ENCODE measurements at places on chromosomes 7 and 10. TPM values are rescaled to one million over a fixed set of nuclear protein-coding genes. Genes with fewer than 3 reads are reported as not detected.

Gene ZNF365
- polyA plus RNA-seq, result 1.7 TPM

Gene NME8
- polyA plus RNA-seq, result 0.64 TPM

Gene HKDC1
- 0.04 TPM for polyA plus RNA-seq

DNA sequence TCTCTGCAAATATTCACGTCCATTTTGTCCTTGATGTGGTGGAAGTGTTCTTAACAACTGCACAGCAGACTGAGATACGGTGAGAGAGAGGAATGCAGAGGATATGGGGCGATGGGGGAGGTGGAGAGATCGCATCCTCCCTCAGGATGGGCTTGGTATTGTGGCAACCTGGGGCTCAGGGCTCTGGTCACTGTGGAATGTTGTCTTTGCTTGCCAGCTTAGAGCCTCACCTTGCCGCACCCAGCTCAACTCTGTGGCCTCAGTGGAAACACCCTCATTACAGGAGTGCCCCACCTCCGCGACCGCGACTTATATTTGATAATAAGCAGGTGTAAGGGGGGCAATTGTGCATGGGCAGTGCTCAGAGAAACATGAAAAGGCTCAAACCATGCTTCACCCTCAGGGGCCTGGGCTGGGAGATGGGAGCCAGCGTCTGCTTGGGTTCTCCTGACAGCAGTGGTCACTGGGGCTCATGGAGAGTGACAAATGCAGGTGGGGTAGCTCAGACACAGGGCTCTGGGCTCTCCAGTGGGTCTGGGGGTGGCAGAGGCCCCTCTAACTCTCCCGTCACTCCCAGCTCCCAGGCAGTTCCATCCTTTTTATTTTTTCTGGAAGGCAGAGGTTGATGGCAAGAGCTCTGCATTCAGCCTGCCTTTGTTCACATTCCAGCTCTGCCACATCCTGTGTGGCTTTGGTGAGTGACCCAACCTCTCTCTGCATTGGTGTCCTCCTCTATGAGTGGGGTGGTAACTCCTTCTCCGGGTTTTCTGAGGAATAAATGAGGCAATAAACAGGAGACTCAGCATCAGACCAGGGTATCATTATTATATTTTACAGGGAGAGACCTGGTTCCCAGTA is 43.1 kb upstream of the EMX2 start:
- no peak for DNase-seq

- peak; percentile 67 for DNase-seq
Measured at GRCh38 chr10:11742009-11742778, at the start of gene ECHDC3. Gene ECHDC3 (plus strand): TSS chr10:11742382. CDS start chr10:11742577, 195 bp downstream.

- DNase-seq, result no peak
Measured at GRCh38 chr10:15485027-15485426, 113.9 kb upstream of the FAM171A1 start.

DNA sequence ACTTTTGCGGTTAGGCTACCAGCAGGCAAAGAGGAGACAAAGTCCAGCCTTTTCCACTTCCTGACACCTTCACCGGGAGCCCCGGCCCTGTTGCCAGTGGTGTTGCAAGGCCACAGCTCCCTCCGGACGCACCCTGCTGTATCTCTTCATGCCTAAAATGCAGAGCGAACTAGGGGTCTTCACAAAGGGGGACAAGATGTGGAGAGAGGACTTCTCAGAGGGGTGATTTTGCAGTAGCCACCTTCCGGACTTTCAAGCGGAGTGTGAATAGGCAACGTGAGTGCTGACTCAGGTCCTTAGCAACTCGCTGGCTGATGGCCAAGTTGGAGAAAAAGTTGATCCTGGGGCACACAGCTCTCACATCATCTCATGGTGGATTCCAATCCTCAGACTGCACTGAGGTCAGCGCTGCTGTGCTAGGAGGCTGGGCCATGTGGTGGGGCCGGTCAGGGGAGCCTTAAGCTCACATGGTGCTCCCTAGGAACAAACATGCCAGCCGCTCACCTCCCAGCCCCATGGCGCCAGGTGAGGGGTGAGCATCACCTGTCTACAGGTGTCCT is 166.3 kb downstream of the LCOR start:
- DNase-seq, result peak; percentile 44

DNA sequence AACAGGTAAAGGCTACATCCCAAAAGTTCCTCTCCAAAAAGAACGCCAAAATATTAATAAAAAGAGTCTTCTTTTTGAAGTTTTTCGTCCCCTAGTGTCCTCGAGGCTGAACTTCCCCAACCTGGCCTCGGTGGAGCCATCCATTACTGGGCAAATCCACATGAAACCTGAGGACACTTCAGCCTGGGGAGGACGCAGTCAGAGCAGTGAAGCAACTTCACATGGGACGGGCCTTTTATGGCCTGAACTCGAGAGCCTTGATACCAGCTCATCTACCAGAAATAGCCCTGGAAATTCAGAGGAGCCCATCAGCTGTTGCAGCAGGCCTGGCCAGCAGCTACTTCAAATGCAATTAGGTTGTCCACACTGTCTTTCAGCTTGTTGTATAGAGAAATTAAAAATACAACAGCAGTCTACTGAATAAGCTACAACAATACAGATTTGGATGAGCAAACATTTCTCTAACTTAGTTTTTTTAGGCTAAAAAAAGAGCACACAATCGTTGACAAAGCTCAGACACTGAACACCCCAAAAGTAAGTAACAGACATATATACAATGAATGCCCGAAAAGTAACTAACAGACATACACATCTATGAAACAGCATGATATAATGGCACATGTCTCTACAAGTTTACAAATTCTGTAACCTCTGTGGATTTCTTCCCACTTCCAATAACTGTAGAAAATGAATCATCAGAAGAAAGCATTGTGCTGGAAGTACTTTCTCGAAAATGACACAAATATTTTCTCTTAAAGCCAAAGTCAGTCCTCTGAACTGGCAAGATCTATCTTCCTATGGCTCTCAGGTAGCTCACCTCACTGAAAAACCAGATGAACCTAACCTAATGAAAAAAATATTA is at the start of gene SVIL:
SVIL (minus strand) TSS at position 208 of the 862 bp plus-strand sequence. CDS start 79,913 bp downstream, outside the sequence.
- DNase-seq, result peak; percentile 62

DNA sequence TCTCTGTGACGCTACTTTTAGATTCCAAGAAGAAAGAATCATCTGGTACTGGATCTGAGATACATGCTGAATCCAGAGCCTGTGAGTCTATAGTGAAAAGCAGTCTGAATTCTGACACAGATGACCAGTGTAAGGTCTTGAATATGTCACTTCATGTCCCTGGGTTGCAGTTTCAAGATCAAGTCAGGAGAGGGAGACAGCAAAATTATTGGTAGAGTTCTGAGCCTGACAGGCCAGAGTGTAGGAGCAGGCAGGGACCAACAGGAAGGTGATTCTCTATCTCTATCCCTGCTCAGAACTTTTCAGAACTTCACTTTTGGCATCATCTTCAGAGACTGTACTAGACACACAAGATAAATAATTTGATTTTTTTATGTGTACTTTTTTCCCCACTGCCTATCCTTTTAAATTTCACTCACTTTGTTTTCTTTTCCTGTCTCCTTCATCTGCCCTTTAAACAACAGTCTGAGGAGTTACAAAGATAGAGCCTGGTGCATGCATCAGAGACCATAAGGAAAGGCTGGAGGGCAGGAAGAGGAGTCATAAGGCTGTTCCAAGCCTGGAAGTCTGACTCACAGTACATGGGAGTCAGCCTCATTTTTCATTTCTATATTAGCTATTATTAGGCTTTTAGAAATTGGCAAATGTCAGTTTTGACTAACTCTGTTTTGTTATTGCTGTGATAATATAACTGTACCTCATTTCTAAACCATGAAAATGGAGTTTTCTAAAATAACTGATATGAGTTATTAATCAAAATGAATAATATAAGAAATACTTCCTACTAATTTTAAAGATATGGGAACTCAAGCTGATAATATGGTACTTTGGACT is 120.2 kb upstream of the TMEM229A start:
- DNase-seq, result peak; percentile 2
